Large intestine (tissue), 12 donors: ENCODE measurements at places on chromosomes 13 and 19.
A peak's percentile ranks its signal among the peaks of the same experiment; 100 is the strongest.

- no peak for DNase-seq
Measured at GRCh38 chr19:11504502-11505031, 1.1 kb downstream of the ZNF653 start.

GRCh38 chr13:23433171-23434153 lies at the start of gene SACS:
Gene SACS, minus strand, starts transcription at chr13:23433702. Its CDS starts 22,463 bp downstream, at chr13:23411239.
- peak; percentile 26 for DNase-seq

DNA sequence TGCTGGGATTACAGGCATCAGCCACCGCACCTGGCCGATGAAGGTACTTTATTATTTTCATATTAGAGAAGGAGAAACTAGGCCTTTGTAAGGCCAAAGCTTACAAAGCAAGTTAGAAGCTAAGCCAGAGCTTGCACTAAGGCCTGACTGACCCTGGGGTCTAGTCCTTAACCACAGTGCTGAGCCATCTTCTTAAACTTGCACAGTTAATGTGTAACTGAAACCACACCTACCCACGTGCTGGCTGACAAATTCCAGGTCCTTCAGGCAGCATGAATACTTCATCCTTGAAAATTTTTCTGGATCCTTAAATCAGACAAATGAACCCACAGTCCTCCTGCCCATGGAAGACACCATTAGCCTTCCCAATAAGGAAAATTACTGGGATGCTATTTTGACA lies 880.6 kb downstream of the UQCRFS1 start:
- DNase-seq, result no peak

DNA sequence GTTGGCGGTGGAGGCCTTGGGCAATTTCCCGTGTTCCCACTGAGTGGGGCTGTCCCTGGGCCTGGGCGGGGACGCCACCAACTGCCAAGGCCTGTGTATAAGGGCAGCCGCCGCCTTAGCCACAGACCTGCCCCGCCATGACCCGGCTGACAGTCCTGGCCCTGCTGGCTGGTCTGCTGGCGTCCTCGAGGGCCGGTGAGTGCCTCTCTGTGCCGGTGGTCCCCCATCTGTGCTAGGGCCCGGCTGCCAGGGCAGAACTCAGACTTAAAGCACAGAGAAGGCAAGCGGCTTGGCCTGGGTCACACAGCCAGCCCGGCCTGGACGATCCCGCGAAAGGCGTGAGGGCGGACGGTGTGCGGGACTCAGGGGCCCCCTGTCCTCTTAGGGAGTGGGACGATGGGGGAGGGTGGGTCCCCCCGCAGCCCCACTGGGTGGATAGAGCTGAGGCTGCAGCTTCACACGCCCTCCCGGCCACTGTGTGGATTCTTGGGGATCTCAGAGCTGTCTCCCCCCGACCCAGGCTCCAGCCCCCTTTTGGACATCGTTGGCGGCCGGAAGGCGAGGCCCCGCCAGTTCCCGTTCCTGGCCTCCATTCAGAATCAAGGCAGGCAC lies at the start of gene AZU1:
Gene AZU1 (plus strand): TSS at position 128 of the 612 bp plus-strand sequence. CDS start 10 bp downstream, at position 138.
- no peak for DNase-seq

DNA sequence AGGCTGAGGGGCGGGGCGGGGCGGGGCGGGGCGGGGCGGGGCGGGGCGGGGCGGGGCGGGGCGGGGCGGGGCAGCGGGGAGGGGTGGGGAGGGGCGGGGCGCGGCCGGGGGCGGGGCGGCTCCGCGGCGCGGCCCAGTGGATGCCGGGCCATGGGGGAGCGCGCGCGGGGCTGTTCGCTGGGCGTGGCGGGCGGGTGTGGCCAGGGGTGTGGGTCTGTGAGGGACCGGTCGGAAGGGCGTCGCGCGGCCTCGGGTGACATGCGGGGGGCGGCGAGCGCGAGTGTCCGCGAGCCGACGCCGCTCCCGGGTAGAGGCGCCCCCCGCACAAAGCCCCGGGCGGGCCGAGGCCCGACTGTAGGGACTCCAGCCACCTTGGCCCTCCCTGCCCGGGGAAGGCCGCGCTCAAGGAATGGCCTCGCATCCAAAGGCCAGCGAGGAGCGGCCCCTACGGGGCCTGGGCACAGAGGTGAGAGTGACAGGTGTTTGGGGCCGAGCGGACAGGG lies at the start of gene ZFP28:
Gene ZFP28 (plus strand): TSS at position 188 of the 503 bp plus-strand sequence. CDS start 71 bp downstream, at position 259.
- DNase-seq, result peak; percentile 84

DNA sequence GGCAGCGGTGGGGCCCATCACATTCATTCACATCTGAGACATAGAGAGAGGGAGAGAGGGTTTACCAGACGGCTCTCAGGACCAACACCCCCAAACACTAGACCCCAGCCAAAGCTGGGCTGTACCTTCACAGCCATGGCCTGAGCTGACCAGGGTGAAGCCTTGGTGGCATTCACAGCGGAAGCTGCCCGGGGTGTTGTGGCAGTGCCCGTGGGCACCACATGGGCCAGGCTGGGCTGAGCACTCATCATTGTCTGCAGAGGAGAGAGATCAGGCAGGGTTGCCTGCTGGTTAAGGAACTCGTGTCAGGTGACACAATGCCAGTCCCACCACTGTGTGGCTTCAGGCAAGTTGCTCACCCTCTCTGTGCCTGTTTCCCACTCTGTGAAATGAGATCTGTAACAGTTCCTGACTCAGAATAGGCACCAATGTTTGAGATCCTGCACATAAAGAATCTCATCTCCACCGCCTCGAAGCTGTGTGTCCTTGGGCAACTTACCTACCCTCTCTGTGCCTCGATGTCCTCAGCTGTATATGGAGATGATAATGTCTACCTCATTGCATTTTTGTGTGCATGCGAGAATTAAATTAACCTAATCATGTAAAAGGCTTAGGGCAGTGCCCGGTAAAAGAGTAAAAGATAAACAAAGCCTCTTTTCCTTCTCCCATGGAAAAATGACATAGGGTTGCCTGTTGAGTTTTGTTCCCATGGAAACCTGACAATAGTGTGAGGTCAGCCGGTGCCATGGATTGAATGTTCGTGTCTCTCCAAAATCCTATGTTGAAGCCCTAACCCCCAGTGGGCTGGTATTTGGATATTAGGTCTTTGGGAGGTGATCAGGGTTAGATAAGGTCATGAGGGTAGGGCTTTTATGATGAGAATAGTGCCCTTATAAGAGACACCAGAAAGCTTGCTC lies 22.9 kb downstream of the CCL25 start:
- DNase-seq, result no peak

DNA sequence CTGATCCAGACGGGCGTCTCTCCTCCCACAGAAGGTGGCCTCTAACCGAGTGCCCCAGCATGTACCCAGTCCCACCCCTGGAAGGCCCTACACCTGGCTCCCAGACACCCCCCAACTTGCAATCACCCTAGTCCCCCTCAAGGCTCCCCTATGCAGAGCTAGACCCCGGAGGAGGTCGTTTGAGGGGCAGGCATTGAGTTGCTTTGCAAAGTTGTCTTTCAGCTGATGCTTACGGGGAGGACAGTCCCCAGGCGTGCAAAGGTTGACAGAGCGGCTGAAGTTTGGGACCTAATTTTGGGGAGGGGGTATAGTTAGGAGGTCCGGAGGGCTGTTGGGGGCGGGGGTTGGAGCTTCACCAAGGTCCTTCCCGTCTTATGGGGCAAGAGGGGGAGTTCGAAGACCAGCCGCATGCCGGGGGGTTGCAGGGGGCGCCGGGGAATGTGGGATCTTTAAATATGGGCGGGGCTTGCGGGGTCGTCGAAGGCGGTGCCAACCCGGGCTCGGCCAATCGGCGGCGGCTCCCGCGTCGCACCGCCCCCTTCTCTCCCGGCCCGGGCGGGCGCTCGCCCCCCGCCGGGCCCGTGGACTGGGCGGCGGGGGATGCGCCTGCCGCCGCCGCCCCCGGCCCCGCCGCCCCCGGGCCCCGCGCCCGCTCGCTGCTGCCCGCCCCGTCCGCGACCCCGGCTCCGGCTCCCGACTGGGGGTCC lies at the start of gene KCNN1:
Gene KCNN1 (plus strand): TSS at position 558 of the 707 bp plus-strand sequence. CDS start 6,782 bp downstream, outside the sequence.
- no peak for DNase-seq

DNA sequence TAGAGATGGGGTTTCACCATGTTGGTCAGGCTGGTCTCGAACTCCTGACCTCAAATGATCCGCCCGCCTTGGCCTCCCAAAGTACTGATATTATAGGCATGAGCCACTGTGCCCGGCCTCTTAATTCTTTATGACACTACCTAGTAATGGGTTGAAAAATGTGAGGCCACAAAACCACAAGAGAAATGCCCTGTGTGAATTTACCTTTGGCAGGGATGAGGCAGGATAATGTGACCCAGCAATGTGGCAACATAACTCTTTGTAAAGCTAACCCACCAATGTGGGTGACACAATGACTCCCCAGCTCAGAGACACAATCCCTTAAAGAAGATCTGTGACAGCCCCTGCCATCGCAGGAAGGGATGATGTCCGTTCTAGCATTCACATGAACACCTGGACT lies 533.1 kb downstream of the KLF5 start:
- no peak for DNase-seq

DNA sequence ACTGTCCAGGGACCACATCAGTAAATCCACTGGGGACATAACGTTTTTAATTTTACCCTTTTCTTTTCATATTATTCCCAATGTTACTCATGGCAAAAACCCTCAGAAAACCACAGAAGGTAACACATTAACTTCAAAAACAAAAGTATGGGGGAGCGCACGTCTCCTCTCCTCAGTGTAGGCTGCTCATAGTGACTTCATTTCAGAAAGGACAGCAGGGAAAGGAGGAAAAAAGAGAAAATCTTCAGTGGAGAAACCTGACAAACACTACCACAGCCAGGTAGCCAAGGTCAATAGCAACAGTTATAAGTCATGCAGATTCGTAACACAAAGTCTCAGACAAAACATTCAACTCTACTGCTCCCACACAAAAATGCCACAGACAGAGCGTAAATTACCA lies 21.4 kb downstream of the DZIP1 start:
- no peak for DNase-seq

DNA sequence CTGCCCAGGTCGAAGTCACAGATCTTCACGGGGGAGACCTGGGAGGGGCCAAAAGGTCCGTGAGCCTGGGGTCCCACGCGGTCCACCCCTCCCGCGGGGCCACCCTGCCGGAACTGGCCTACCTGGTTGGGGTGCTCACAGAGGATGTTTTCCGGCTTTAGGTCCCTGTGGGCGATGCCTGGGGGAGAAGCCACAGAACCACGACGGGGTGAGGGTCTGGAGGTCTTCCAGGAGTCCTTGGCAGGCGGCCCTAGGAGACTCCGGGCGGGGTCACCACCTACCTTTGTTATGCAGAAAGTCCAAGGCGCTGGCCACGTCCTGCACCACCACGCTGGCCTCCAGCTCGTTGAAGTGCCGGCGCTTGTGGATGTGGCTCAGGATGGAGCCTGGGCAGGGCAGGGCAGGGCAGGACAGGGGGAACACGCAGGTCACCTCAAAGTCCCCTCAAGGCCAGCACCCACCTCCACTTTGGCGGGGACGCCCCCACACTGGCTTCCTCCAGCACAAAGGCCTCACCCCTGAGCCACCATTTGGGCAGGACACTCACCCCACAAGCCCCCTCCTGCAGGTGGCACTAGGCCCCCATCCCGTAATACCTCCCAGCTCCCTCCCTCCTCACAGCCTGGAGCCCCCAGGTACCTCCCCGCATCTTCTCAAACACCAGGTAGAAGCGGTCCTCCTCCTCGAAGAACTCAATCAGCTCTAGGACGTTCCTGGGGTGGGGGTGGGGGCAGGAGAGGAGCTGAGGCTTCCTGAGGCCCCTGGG lies 8.4 kb downstream of the MKNK2 start:
- DNase-seq, result peak; percentile 13

- DNase-seq, result no peak
Measured at GRCh38 chr19:4443966-4444764, 13.4 kb downstream of the UBXN6 start.

GRCh38 chr19:482186-483041 lies 13.9 kb upstream of the MADCAM1 start:
- DNase-seq, result no peak

DNA sequence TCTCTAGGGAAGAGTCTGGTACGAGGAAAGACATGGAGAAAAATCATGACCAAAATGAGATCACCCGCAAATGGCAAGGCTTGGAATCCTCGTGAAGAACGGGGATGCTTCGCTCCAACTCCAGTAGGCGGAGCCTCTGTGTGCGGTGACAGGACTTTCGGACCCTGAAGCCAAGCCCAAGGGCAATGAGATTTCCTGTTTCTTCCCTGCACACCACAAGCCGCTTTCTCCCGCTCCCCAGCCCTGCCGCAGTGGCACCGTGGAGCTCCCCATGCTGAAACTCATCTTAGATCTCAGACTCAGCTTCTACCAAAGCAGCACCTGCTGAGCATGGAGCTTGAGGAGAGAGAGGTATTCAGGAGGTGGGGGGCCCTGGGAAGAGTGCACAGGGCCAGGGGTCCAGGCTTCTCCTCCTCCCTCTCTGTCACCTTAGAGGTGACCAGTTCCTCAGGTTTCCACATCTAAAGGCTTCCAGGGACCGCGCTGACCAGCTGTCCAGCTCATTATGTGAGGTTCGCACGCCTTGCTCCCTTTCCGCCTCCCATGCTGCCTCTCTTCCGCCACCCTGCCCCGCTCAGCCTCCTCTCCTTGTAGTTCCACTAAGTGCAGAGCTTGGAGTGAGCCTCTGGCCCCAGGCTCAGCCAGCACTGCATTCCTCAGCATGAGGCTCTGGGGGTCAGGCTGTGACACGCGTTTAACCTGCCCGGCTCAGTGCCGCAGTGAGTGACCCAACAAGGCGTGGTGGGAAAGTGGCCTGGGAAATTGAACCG lies 153.8 kb upstream of the SOX1 start:
- no peak for DNase-seq

GRCh38 chr19:45164577-45165335 lies 4.0 kb upstream of the NKPD1 start:
- DNase-seq, result peak; percentile 66

DNA sequence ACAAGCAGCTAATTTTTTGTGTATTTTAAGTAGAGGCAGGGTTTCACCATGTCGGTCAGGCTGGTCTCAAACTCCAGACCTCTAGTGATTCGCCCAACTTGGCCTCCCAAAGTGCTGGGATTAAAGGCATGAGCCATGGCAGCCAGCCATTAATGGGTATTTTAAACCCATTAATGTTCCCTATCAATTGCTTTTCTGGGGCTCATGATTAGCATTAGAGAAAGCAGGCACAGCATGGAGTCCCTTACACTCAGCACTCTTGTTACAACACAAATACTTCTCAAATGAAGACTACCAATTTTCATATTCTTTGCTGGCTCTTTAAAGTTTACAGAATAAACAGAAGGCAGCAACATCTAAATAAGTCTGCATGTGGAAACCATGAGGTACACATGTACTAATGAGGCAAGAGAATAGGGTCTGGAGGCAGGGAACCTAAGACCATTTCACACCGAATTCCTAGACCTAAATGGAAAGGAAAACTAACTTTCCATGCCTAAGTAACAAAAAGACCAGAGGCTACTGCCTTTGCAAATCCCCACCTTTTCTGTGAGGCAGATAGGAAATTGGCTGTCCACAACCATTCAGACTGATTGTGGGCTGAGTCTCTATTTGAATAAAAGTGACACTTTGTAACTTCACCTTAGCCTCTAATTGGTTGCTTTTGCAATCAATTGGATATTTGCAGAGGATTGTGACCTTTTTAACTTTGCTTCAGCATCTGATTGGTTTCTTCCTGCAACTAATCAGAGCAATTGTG lies 21.2 kb downstream of the ZNF675 start:
- no peak for DNase-seq
